T1000 (cell line): ENCODE measurements at places on chromosomes 4 and X.

GRCh38 chr4:62644372-62644771, 1444.2 kb downstream of the ADGRL3 start:
- DNase-seq = no peak

DNA sequence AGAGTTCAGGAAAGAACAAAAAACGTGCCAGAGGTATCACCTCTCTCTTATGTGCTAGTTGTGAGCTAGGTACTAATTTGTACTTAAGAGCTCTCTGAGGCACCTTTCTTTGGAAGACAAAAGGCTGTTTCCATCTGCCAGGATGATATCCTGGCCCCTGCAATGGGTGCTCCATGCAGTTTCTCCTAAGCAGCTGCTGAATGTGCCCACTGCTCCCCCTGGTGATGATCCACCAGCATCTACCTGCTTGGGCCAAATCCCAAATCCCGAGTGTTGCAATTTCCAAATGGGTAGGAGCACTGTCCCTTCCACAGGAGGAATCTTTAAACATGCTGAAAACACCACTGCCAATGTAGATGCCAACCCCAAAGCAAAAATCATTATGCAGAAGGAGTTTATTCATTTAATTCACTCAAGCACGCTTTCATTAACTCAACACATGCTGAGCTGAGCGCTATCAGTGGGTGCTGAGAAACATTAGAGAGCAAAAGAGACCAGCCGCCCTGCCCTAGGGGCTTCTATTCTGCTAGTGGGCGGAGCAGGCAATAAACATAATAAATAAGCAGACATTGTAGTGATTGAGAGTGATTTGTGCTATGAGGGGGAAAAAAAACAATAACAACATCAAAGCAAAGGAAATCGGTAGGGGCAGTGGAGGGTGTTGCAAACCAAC, 69.6 kb upstream of the C4orf50 start:
- no peak for DNase-seq

DNA sequence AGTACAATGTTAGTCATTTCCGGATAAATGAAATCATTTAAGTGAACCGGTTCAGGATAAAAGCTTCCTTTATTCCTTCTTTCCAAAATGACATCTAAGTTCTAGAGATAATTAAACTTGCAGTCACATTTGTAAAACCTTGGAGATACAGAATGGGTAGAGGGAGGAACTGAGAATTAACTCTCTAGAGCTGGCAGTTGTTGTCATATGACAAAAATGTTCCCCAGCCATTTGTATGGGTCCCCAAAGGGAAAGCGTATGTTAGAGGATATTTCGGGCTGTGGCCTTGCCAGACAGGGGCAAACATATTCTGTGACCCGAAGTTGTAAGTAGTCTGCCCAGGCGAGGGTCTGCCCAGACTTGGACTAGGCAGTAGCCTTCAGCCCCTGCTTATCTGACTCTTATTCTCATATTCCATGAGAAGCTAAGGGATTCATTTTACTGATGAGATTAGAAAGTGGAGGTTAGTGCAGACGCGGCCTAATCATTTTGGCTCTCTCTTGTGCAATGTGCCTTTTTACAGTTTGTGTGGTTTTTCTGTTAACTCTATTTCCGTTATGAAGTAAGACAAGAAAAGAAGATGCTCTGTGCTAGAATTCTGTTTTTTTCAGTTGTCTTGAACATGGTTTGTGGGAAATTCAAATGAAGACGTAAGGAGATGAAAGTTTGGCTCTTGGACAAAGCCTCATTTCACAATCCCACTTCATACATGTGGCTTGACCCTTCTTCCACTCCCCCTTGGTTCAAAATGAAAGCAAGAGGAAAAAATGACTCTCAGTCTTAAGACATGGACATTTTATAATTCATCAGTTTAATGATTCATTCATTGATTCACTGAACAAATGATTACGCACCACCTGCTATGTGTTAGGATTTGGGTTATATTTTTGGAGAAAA, 2394.2 kb upstream of the AGA start:
- DNase-seq = no peak

GRCh38 chr4:125198916-125199315, 115.8 kb upstream of the FAT4 start:
- no peak for DNase-seq

DNA sequence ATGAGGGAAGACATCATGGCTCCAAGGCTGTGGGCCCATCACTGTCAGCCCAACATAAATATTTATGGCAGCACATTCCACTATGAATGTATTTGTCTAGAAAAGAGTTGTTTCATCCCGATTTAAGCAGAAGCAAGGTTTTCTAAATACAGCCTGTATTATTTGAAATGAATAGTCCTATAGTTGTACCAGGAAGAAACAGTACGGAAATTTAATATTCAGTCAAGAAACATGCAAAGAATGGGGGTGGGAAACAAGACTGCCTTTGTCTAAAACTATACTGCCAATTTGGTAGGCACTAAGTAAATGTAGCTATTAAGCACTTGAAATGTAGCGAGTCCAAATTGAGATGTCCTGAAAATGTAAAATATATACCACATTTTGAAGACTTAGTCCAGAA, 69.1 kb downstream of the MOSPD2 start:
- no peak for DNase-seq

DNA sequence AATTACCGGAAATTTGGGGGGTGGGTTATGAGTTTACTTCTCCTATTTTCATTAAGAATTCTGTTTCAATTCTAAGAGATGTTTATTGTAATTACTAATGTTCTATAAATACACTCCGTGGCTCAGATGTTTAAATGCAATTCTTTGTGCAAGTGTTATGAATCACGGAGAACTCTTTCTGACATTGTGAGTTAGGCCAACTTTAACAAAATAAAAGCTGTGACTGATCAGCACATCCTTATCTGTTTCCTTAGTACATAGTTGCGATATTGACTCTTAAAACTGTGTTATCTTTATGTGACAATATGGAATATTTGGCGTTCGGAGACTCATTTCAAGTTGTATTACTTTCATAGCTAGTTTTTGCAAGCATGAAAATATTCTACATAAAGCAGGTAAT, 902 bp downstream of the KLHL4 start:
- DNase-seq = no peak

DNA sequence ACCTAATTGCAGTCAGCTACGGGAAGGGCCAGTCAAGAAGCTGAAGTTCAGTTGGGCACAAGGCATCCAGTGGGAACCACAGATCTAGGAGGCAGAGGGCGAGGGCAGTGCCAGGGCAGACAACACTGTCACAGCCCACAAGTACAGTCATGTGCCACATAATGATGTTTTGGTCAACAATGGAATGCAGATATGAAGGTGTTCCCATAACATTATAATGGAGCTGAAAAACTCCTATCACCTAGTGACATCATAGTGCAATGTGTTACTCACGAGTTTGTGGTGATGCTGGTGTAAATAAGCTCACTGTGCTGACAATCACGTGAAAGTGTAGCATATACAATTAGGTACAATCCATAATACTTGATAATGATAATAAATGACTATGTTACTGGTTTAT, 4.5 kb upstream of the TMEM255A start:
- no peak for DNase-seq
